Testis (tissue), 5 donors: ENCODE measurements at places on chromosomes 1 and 21.

DNA sequence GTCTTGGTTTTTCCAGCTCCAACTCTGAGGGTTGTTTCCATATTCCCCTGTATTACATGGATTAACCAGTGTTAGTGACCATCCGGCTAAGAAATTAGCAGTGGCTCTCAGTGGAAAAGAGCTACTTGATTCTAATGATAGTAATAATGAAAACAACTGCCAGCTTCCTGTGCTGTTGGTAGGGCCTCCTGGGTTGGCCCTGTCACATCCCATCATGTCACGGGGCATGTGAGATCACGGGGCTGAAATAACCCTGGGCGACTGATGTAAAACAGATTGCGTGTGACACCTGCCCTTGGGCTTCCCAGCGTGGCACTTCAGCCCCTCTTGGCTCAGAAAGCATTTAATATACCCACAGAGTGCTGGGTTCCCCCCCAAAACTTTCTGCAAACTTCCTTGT, 149.0 kb downstream of the ROR1 start:
- no peaks in the 10 kb centered on the region for H3K36me3 ChIP-seq
- DNase-seq: no peak
- H3K27me3 ChIP-seq: no peaks in the 10 kb centered on the region
- H3K4me3 ChIP-seq: no peak overlapping the region

- H3K36me3 ChIP-seq: no peaks in the 10 kb centered on the region
- H3K4me3 ChIP-seq: no peak overlapping the region
- no peak for DNase-seq
- no peaks in the 10 kb centered on the region for H3K27me3 ChIP-seq
Observed at GRCh38 chr1:49765034-49765433, 258.7 kb downstream of the AGBL4 start.

DNA sequence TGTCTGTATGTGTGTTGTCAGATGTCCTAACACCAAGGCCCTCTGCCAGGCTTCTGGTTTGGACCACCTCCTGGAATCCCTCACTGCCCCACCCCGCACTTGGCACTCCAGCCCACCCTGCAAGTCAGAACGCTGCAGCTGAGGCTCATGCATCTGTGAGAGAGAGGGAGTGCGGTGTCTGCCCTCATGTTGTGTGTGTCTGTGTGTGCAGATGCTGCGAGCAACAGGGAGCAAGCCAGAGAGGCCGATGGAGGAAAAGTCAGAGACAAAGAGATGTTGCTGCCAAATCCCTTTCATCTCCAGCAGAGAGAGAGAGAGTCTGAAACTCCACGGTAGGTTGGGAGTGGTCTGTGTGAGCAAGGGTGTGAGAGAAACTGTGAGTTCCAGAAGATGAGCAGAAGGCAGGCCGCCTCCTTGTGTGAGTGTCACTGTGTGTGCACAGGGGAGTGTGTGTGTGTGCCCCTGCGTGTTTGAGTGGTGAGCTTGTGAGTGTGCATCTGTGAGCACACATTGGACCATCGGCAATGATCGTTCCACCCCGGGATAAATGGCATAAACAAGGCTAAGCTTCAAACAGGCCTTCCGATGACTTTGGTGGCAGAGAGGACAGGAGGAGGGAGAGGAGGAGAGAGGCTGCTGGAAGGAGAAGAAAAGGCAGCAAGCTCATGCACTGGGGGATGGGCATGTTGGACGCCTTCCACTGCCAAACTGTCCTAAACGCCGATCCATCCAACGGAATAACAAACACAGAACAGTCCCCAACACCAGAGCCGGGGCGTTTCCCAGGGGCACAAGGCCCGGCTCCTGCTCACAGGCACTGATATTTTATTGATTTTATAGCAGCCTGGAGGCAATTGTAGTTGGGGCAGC, 99.2 kb upstream of the GRIK3 start:
- no peaks in the 10 kb centered on the region for H3K27me3 ChIP-seq
- no peak for DNase-seq
- H3K4me3 ChIP-seq: no peak overlapping the region
- H3K27ac ChIP-seq: no peak overlapping the region

GRCh38 chr1:150787455-150787854, 20.6 kb downstream of the CTSK start:
- H3K4me1 ChIP-seq: peaks cover 5% of the 10 kb centered on the region
- no peaks in the 10 kb centered on the region for H3K36me3 ChIP-seq
- no peak overlapping the region for H3K4me3 ChIP-seq
- DNase-seq: no peak
- H3K27ac ChIP-seq: no peak overlapping the region
- H3K27me3 ChIP-seq: no peaks in the 10 kb centered on the region

GRCh38 chr1:27981145-27981544, 21.4 kb downstream of the XKR8 start:
- H3K4me3 ChIP-seq: no peak overlapping the region
- DNase-seq: no peak
- no peaks in the 10 kb centered on the region for H3K36me3 ChIP-seq
- H3K4me1 ChIP-seq: no peaks in the 10 kb centered on the region

DNA sequence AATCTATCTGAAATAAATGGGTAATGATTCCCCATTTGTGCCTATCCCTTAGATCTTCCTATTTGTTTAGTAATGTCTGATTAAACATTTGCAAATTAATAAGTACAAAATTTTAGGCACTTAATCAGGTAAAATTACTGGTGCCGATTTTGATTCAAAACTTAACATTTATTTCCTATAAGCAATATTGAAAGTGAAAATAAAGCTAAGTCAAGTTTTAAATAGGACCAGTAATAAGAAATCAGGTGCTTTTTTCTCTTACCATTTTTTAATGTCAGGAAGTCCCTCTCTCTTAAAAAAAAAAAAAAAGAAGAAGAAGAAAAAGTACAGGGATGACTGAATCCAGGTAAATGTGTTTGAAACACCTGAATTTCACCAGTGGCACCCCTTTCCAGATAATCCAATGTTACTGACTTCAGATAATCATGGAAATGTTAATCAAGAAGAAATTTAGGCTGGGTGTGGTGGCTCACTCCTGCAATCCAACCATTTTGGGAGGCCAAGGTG, 836 bp upstream of the GBP4 start:
- no peaks in the 10 kb centered on the region for H3K36me3 ChIP-seq
- H3K27ac ChIP-seq: no peak overlapping the region
- no peak for DNase-seq
- no peaks in the 10 kb centered on the region for H3K27me3 ChIP-seq
- no peak overlapping the region for H3K4me3 ChIP-seq
